Upper lobe of left lung (tissue), 6 donors: ENCODE measurements at places on chromosomes 12 and 14. TPM values are rescaled to one million over a fixed set of nuclear protein-coding genes. Genes with fewer than 3 reads are reported as not detected.

The ZDHHC22 gene
- 0.06 TPM for total RNA-seq

The ANAPC5 gene
- total RNA-seq = 68.1 TPM

The OGFOD2 gene
- total RNA-seq = 8.1 TPM

The MEG3 gene
- 14.6 TPM for total RNA-seq

The BMP4 gene
- total RNA-seq = 12.3 TPM

The CLEC14A gene
- total RNA-seq = 27.9 TPM

The RNASE7 gene
- total RNA-seq = not detected

The MYH6 gene
- total RNA-seq = not detected
